ENCODE measurements at places on chromosomes 6 and 20. TPM values are rescaled to one million over a fixed set of nuclear protein-coding genes. Genes with fewer than 3 reads are reported as not detected.

Gene TRAPPC3L
- total RNA-seq, result 0.09 TPM

Gene PHACTR2
- total RNA-seq, result 114 TPM

Gene PTK7
- total RNA-seq, result 24.6 TPM

Gene HLA-DOA
- not detected for total RNA-seq

Gene CYP39A1
- total RNA-seq, result 0.09 TPM

Gene TRIM31
- total RNA-seq, result not detected

Gene CCM2L
- total RNA-seq, result 13.1 TPM

Gene SLC24A3
- 0.19 TPM for total RNA-seq

Data from endothelial cell of coronary artery (primary cell).